ENCODE measurements at places on chromosomes 6 and 20.

DNA sequence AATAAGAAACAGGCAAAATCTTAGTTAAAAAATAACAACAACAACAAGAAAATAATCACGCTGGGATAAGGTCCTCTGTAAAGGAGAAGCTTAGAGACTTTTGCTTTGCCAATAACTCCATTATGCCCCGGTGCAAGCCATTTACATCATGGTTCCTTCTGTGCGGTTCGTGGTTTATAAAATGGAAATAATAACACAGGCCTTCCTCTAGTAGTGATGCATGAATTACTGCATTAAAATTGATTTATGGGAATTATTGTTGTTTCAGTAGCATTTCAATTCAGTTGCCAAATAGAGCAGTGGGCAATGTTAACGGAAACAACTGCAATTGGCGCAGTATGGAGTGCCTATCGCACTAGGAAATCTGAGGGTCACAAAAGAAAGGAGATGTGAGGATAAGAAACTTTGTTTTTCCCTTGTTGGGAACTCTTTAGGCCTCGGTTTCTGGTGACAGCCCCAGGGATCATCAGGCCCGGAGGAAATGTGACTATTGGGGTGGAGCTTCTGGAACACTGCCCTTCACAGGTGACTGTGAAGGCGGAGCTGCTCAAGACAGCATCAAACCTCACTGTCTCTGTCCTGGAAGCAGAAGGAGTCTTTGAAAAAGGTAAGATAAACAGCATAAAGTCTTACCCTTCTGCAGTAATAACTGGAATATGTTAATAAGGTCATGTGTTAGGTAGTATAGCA, 1.1 kb downstream of the CD109 start:
- DNase-seq: no peak

DNA sequence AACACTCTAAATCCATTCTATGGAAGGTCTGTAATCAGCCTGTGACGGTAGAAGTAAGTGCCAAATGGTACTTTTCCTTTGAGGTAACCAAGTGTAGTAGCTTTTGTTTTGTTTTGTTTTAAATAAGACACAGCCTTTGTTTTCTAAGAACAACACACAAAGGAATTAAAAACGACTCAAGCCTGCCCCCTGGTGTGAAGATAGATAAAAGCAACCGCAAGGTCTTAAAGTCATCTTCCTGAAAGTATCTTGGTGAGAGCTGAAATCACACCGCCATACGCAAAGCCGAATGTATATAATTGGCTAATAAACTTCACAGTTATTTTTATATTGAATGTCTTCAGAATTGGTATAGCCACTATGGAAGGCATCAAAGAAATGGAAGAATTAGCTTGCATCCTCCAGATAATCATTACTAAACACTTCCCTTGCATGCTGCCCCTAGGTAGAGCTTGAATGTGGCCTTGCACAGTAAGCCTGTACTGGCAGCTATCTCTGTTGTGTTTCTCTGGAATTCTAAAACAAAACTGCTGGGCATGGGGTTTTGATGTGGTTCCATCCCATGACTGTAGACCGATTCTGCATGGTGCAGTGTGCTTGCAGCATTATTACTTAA, 95.6 kb downstream of the LAMP5 start:
- DNase-seq: peak; percentile 23

DNA sequence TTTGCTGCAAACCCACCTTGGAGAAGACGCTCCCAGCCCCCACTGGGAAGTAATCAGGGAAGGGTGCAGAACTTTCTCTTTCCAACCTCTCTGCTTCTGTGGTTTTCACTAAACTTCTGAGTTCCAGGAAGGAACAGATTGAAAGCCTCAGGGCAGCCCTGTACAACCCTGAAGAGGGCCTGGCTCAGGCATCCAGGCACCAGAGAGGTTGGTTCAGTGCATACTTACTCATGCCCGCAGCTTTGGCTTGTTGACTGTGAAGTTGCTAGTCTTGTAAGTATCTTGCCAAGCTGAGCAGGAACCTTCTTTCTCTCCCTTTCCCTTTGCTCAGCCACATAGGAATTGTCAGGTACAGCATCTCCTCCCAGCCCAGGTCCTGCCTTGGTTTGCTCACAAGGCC, 272.2 kb upstream of the FOXQ1 start:
- DNase-seq: no peak

DNA sequence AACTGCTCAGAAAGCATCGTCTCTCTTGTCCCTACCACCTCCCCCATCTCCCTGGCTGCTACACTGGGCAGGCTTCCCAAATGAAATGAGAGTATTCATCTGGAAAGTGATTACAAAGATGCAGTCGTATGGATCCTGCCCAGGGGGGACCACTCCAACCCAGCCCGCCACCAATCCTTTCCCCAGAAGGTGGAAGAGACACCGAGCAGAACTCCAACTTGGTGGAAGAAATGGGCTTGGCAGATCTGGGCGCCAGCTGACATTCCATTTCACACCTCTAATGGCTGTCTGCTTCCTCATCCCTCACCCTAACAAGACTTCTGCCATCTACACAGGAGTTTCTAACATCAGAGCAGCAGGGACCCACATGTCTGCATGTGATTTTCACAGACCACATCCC, 12.7 kb downstream of the PKHD1 start:
- DNase-seq: no peak

- DNase-seq: no peak
These were observed 189.7 kb downstream of the NFATC2 start for GRCh38 chr20:51352791-51353190.

DNA sequence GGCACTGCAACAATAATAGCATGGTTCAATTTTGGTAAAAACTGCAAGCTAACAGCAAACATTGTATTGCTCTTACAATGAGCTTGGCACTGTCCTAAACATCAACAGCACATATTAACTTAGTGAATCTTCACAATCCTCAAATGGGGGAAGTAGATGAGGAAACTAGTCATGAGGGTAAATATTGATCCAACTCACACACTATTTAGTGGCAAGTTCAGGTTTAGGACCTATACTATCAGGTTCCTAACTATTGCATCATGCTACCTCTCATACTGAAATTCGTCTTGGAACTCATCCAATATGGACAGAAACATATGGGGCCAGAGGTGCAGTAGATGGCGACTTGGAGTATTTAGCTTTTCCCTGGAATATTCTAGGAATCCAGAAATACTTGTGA, 34.2 kb downstream of the FKBP1C start:
- no peak for DNase-seq

DNA sequence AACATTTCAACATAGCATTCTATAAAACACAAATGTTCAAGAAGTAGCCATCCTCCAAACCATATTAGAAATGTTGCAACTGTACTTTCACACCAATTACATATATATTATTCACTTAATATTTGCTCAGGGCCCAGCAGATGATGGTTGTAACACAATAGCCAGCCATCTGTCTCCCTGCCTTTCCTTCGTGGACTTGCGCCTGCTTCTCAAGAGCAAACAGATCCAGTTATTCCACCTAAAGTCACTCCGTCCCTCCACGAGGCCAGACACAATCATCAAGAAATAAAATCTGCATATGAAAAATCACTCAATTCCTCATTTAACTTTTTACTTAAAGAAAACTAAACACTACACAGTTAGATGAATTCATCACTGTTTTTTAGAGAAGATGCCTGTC, 160.4 kb downstream of the RALGAPA2 start:
- DNase-seq: no peak

- DNase-seq: no peak
These were observed 231.1 kb downstream of the SOX4 start for GRCh38 chr6:21824431-21825177.

GRCh38 chr6:15183979-15184378, 61.9 kb upstream of the JARID2 start:
- no peak for DNase-seq

DNA sequence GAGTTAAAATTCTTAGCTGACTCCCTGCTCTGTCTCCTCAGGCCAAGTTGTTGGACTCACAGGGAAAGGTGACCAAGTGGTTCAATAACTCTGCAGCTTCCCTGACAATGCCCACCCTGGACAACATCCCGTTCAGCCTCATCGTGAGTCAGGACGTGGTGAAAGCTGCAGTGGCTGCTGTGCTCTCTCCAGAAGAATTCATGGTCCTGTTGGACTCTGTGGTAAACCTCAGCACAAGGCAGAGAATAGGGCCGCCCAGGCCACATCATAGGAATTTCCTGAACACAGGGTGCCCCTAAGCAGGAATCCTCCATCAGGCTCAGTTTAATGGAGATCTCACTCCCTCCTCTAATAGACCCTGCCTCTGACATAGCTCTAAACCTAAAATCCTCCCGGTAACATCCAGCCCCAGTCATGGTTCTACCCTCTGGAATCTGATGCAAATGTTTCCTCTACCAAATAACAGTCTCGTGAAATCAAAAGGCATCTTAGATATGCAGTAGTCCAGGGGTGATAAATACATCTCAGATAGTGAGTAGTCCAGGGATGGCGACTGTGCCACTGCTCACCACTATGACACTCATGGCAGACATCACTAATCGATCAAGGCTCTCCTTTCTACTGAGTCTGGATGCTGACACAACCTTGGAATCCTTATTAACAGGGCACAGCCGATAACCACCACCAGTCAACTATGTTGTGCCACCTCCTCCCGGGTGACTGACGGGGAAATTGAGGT, 18.3 kb downstream of the BPIFB1 start:
- DNase-seq: no peak

DNA sequence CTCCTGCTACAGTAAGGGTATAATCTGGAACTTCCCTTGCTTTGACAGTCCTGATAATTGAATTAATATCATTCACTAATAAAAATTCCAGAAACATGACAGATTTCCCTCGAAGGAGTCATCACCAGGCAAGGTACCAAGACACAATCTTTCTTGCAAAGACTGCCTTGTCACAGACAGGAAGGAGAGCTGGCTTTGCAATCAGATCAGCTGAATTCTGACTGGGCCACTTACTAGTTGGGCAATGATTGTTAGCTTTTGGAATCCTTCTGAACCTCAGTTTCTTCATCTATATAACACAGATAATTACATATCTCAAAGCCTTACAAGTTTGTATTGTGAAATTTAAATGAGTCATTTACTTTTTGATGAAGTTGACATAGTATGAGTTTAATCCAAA, 344.2 kb downstream of the RFPL4B start:
- peak; percentile 67 for DNase-seq

GRCh38 chr6:1415416-1416063, 26.2 kb downstream of the FOXF2 start:
- no peak for DNase-seq

DNA sequence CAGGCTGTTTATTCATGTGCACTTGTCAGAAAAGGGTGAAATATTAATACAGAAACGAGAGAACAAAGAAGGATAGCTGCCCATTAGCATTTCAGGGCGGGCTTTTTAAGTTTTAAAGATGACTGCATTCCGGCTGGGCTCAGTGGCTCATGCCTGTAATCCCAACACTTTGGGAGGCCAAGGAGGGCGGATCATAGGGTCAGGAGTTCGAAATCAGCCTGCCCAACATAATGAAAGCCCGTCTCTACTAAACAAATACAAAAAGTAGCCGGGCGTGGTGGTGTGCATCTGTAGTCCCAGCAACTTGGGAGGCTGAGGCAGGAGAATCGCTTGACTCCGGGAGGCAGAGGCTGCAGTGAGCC, 130.5 kb downstream of the HFE start:
- DNase-seq: no peak
